Body of pancreas (tissue), 4 donors: ENCODE measurements at places on chromosomes 4 and X. TPM values are rescaled to one million over a fixed set of nuclear protein-coding genes. Genes with fewer than 3 reads are reported as not detected.

GRCh38 chr4:158111241-158111640 lies 61.6 kb downstream of the GASK1B start:
- no peak for DNase-seq

DNA sequence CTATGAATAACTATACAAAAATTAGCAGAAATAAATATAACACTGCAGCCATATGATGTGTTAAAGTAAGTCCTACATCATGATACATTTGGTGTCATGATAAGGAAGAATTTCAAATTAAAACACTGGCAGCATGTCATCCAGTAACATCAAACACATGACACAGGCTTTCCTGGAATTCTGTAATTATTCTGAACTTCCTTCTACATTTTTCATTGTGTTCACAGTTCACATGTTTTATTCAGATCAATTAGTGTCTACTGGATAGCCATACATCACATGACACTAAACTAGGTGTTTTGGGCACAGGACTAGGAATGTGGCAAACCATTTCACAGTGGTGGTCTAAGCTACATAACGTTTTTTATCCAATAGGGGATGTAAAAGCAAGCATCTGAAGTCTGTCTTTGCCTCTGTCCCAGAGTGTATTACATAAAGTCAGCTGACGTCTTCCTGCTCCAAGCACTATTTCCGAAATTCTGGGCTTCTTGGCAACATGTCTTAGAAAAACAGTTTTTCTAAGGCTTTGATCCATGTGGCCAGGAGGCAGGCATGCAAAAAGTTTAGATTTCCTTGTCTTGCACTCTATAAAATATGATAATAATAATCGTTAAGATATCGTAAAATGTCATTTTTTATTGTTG lies 707.9 kb downstream of the CENPC start:
- no peak for DNase-seq

GRCh38 chrX:65744965-65745364 lies 77.5 kb downstream of the MSN start:
- DNase-seq, result no peak

GRCh38 chr4:41963105-41963504 lies 18.5 kb upstream of the DCAF4L1 start:
- DNase-seq, result no peak

Gene CLDN34
- not detected for total RNA-seq

Gene SYN1
- total RNA-seq, result 0.26 TPM
